ENCODE measurements at places on chromosomes 7 and 10.

- DNase-seq: no peak
These were observed 50.6 kb downstream of the KIAA1217 start for GRCh38 chr10:24259365-24260130.

DNA sequence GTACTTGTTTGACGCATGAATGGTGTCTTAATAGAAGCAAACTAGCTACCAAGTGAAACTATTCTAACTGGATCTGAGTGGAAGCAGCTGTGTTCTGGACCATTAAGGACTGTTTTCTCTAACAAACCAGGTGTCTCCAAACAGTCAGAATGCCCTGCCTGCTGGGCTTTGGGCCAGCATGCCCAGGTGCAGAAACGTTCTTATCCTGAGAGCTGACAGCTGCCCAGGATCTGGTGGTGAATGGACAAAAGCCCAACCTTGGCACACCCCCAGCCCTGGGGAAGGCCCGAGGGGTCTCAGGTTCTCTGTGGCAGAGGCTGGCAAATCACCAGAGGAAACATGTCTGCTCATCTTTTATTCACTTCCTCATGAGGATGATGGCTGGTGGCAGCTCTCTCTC, 48.2 kb upstream of the LAMB4 start:
- no peak for DNase-seq

DNA sequence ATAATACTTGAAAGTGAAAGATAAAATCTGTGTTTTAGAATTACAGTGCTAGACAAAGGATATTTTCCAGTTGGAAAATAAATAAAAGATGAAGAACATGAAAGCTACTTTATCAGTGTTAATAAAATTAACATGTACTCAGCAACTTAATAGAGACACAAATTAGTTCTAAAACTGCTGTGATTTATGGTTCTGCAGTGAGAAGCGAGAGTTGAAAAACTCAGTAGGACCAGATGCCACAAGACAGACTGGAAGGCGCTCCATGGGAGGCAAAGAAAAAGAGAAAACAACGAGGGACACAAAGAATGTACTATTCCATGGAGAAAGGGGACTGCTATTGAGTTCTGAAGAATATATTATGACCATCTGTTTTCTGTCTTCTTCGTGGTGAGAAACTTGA, 590.4 kb downstream of the PHTF2 start:
- DNase-seq: no peak

DNA sequence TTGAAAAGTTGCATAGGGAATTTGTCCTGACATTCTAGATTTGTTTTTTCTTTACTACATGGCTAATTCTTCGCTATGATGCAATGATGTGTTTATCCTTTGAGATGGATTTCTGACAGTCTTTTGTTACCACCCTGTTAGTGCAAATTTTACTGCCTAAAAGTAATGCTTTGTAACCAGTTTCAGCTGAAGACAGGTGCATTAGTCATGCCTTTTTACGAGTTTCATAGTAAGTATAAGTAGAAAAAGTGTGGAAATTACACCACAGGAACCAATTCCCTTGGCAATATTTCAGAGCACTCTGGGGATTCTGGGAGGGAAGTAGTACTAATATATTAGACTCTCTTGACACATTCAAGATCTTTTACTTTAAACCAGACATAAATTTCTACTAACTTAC, 257.8 kb upstream of the DKK1 start:
- no peak for DNase-seq

- no peak for DNase-seq
These were observed 47.9 kb upstream of the PLCE1 start for GRCh38 chr10:93945819-93946218.

DNA sequence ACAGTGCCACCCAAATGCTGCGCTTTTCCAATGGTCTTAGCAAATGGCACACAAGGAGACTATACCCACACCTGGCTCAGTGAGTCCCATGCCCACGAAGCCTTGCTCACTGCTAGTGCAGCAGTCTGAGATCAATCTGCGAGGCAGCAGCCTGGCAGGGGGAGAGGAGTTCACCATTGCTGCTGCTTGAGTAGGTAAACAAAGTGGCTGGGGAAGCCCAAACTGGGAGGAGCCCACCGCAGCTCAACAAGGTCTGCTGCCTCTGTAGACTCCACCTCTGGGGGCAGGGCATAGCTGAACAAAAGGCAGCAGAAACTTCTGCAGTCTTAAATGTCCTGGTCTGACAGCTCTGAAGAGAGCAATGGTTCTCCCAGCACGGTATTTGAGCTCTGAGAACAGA, 891.2 kb downstream of the PCDH15 start:
- DNase-seq: no peak

- DNase-seq: no peak
These were observed 40.3 kb downstream of the PDGFA start for GRCh38 chr7:479115-479947.

GRCh38 chr7:94042381-94042780, 38.2 kb upstream of the BET1 start:
- no peak for DNase-seq

DNA sequence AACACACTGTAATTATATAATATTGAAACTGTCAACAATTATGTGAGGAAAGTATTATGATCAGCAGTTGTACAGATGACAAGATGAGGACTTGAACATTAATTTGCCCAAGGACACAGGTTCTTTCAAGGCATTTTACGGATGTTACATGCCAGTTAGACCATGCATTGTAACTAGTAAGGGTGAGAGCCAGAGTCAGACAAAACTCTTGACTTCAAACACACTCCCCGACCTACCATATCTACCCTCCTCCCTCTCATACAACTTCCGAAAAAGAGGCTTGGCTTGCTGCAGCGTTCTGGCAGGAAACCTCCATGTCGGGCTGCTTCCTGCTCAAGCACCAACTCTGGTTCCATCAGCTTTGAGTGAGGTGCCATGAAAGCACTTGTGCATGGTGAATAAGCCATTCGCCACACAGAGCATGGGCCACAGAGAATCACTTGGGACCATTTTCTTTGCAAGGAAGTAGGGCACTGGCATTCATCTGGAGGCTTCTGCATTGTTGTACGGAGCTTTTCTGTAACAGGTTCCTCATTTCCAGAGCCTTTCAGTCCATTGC, 53.2 kb downstream of the FOXI2 start:
- DNase-seq: no peak

DNA sequence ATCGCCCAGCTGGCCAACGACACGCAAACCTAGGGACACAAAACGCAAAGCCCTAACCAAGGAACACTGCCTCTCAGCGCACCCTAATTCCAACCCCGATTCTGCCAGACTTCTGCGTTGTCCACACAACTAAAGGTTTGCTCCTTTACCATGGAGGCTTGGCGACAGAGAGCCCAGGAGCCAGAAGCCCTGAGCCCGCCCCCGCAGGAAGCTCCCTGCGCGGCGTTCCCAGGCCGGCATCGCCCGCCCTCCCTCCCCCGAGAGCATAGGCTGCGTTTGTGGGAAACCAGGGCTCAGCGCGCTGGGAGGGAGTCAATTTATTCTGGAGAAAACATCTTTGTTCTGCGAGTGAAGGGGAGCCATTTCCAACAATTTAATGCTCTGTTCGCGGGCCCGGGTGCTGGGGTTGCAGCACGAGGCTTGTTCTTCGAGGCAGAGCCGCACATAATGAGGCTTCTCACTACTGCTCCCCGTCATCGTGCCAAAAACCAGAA, 103.9 kb downstream of the GRID1 start:
- no peak for DNase-seq

DNA sequence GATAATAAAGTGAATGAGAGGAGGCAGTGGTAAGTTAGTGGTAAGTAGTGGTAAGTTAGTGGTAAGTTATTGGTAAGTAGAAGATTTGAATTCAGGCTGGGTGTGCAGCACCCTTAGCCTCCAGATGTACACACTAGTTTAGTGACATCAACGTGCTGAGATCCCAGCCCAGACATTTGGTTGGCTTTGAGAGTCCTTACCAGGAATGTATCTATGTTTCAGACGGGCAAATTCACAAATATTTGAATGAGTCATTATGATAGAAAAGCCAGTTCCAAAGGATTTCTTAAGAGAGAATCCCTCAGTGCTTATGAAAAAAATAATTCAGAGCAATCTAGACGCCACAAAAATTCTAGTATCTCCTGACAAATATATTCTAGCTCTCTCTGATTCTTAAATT, 70.0 kb downstream of the ARL4A start:
- DNase-seq: no peak

GRCh38 chr7:95304990-95305389, 19.3 kb downstream of the PON1 start:
- DNase-seq: no peak

DNA sequence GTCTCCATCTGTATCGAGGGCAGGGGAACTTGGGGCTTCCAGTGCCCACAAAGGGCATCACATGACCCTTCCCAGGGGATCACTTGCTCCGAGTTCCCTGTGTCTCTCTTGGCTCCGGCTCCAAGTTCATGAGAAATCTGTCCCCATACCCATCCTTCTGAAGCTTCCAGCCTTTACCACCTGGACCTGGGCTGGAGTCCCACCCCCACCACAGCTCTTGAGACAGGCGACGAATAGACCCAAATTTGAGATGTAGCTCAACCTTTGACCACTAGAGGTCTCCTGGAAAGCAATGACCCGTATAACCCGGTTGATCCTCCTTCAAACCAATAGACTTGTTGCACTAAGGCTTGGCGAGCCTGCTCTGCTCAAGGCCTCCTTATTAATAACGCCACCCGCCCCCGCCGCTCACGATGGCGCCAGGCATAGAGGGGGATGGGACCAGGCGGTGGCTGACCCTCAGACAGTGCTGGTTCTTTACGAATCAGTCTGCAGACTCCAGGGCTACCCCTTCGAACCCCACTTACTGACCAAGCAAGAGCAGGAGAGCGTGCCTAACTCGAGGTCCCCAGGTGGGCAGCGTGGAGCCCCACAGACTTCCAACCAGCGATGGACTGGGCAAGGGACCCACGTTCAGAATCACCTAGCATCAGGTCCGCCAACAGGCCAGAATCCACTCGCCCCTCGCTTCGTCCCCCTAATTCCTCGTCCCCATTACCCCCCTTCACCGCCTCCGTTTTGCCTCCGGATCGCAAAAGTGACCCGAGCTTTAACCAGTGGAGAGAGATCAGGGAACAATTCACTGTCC, 4.4 kb upstream of the ARID5B start:
- peak; percentile 85 for DNase-seq

- DNase-seq: peak; percentile 64
These were observed 1224.2 kb upstream of the SORCS1 start for GRCh38 chr10:108388706-108389105.

- DNase-seq: no peak
These were observed 23.9 kb downstream of the TNS3 start for GRCh38 chr7:47557694-47558670.

GRCh38 chr7:18675579-18675978, 180.0 kb downstream of the HDAC9 start:
- DNase-seq: no peak

- DNase-seq: no peak
These were observed 85.2 kb downstream of the ZRANB1 start for GRCh38 chr10:125026974-125027735.
